ENCODE measurements at places on chromosomes 6 and 20.

- no peak for DNase-seq
Measured at GRCh38 chr20:33372993-33373441, 28.3 kb downstream of the CDK5RAP1 start.

- no peak for DNase-seq
Measured at GRCh38 chr6:5516036-5516435, 254.7 kb downstream of the FARS2 start.

DNA sequence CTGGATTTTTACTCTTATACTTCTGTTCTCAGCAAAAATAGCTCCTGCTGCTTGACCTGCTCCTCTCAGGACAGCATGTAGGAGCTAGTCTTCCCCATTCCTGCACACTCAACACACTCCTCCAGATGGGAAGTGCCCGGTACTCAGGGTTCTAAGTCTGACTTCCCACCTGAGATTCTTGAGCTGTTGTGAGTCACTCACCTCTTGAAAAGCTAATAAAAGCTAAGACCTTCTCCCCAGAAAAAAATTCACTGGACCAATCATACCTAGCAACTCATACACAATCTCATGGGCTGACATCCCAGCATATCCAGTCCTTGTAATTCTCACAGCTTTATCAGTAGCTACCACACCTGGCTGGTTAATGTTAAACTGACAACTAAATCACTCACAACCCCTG lies 53.5 kb downstream of the TRPC4AP start:
- no peak for DNase-seq

- DNase-seq = no peak
Measured at GRCh38 chr20:10922941-10923340, 249.1 kb upstream of the JAG1 start.

DNA sequence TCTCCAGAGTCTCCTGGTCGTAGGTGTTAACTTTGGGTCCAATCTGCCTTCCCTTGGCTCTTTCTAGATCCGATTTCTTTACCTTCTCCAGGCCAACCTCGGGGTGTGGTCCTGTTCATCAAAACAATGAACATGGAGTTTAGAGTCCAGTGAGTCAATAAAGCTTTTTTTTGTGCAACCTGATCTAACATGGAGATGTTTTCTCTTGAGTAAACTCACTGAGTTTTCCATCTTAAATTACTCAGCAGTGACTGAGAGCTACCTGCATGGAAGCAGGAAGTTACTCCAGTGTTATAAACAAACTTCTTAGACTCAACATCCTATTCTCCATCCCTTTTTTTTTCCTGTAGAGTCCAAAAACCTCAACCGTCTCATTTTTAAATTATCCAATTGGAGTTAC lies 14.9 kb upstream of the SLC22A1 start:
- no peak for DNase-seq

- no peak for DNase-seq
Measured at GRCh38 chr6:41190791-41191190, 10.2 kb downstream of the TREML2 start.

- DNase-seq = no peak
Measured at GRCh38 chr20:38534756-38535155, 46.2 kb upstream of the ADIG start.

DNA sequence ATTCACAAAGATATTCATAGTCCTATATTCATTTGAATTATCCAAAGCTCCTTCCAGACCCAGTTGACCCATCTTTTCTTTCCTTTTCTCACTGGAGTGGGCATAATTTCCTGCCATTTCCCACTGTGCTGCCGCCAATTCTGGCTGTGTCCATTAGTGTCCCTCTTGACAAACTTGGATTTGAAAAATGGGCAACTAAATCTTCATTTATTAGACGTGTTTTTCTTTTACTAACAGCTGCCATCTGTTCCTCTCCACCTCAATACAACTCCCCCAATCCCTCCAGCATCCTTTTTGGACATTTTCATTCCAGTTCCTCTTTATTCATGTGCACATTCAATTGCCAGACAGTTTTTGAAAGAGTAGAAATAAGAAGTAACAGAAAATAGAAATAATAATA lies 90.5 kb downstream of the PCSK2 start:
- DNase-seq = no peak

- DNase-seq = no peak
Measured at GRCh38 chr6:87663434-87663833, 38.6 kb downstream of the AKIRIN2 start.

GRCh38 chr6:169990095-169991030 lies 238.9 kb downstream of the ERMARD start:
- DNase-seq = no peak

GRCh38 chr20:3894796-3895195 lies 5.6 kb downstream of the PANK2 start:
- no peak for DNase-seq

DNA sequence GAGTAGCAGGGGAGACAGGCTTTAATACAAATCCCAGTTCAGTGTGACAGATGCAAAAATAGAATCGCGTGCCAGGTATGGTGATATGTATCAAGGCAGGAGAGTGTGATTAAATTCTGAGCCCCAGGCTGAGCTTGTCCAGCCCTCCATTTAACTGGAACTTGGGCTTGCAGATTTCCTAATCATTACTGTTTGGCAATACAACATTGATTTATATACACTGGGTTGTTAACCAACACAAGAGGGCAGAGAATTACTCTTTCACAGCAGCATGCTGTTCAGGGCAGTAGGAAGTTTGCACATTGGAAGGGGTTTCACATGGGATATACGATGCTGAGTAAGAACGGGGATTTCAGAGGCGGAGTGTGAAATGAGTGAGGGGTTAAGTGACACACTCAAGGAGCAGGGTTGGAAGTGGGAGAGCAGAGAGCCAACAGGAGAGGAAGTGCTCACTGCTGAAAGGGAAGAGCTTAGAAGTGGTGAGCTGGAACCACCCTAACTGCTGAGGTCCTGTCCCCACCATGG lies 70.8 kb upstream of the ATXN1 start:
- DNase-seq = no peak

GRCh38 chr6:73481969-73482368 lies 20.4 kb downstream of the MTO1 start:
- no peak for DNase-seq

- no peak for DNase-seq
Measured at GRCh38 chr6:137126875-137127485, 46.5 kb downstream of the IL22RA2 start.

DNA sequence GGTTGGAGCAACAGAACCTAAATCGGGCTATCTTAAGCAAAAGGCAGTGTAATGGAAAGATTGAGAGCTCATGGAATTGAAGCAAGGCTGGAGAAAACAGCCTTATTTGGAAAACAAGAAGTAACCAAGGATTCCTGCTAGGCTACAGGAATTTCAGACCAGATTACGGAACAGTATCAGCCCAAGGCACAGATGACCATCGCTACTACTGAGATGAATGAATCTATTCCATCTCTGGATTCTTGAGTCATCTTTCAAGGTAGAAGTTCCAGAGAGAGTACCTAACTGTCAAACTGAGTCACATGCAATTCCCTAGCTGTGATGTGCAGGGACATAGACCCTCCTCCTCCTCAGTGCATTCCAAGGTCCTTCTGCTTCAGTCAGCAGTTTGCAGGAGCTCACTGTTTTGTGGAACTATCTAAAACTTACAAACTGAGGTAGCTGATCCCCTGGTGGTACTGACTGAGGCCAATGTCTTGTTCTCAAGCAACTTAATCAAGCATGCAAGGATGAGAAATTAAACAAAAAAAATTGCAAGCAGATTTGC lies 62.0 kb upstream of the SMLR1 start:
- no peak for DNase-seq

GRCh38 chr20:329851-330232 lies 4.5 kb downstream of the SOX12 start:
- no peak for DNase-seq

GRCh38 chr6:79913369-79913768 lies 34.0 kb downstream of the ELOVL4 start:
- DNase-seq = no peak

DNA sequence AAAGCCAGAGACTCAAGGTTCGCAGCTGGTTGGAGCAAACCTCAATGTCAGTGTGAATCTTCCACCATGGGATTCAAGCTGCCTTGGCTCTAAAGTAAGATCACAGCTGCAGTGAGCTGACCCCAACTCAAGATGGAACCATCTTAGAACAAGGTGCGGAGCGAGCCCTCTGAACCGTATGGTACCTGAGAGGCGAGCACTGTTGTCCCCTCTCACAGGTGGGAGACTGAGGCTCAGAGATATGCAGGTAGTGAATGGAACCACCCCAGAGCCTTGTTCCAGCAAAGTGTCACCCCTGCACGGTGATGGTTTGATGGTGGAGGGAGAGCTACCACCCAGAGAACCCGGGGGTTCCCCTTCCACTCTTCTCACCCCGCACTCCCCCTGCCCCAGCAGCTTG lies 52.5 kb downstream of the BMP7 start:
- no peak for DNase-seq

DNA sequence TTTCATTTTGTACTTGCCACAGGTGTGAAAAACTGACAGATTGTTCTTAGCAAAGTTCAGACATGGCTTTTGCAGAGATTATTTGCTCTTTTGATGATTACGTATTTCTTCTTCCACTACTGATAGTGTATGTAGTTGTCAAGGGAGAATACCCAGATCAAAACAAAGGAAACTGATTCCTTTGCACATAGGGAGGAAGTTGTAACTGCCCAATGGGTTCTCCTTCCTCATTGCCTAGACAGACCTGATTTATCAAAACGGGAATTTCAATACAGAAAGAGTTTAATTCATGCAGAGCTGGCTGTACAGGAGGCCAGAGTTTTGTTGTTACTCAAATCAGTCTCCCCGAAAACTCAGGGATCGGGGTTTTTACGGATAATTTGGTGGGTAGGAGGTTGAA lies 214.7 kb downstream of the BCAS1 start:
- no peak for DNase-seq

DNA sequence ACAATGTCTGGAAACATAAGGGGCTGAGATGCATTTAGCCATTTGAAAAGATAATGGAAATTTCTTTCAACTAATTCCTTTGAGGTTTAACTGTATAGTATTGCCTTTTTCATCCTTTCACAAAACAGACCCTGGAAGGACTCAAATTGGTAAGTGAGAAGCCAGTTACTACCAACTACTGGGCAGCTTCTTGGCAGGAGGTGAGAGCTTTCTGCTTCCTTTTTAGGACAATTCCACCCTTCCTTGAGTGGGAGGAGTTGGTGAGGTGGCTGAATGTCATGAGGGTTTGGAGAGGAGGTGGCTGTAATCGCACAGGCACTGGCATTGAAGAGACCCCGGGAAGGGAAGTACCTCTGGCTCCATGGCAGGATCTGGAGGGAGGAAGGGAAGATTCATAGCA lies 341.1 kb downstream of the NRN1 start:
- DNase-seq = no peak

DNA sequence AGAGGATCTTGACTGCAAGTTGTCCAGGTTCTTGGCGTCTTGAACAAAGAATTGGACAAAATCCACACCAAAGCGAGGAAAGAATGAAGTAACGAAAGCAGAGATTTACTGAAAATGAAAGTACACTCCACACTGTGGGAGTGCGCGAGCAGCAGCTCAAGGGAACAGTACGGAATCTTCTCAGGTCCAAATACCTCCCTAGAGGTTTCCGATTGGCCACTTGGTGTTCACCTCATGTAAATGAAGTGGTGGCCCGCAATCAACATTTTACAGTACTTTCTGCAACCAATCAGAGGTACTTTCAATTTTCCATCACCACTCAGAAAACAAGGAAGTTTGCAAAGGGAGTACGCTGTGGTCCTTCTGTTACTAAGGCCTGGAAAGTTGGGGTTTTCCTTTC lies 122.4 kb downstream of the PTPRK start:
- DNase-seq = no peak

GRCh38 chr20:51497542-51498467 lies 44.7 kb downstream of the NFATC2 start:
- no peak for DNase-seq

DNA sequence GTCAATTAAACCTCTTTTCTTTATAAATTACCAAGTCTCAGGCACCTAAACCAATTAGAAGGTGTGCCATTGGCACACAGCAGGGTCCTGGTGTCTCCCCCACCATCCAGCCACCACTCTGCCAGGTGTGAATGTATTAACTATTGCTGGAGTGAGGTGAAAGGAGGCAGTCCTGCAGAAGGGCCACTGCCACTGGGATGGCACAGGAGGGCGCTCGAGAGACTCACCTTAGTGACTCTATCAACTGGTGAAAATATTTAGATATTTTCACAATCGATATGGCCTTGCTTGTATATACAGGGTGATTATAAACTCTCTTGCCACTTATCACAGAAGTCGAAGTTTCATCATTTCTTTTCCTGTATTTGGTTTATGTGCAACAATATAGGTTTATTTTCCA lies 145.6 kb upstream of the ESR1 start:
- no peak for DNase-seq

GRCh38 chr20:38043512-38044300 lies 10.2 kb downstream of the RPRD1B start:
- DNase-seq = no peak

DNA sequence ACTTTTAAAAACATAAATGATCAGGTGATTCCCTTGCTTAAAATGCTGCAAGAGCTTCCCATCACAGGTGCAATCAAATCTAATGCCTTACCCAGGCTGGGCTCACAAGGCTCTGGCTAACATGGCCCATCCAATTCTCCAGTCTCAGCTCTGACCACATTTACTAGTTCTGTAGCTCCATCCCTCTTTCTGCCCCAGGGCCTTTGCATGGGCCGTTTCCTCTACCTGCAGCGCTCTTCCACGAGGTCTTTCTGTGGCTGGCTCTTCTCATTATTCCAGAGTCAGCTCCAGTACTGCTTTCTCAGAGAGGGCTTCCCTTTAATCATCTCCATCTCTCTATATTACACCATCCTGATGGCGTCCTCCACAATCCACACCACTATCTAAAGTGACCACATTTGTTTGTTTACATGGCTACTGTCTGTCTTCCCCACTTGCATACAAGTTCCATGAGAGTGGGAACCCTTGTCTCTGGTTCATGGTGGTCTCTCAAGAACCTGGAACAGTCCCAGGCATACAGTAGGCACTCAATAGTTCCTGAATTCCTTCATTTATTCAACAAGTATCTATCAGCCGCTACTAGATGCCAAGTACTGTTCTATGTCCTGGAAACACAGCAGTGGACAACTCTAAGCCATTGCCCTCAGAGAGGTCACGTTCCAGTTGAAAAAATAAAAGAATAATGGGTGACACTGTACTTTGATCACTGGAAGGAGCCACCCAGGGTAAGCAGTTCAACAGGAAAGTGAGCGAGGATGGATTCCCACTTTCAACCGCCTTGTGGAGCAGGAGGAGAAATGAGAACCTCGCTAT lies 12.6 kb downstream of the CYP24A1 start:
- DNase-seq = no peak

DNA sequence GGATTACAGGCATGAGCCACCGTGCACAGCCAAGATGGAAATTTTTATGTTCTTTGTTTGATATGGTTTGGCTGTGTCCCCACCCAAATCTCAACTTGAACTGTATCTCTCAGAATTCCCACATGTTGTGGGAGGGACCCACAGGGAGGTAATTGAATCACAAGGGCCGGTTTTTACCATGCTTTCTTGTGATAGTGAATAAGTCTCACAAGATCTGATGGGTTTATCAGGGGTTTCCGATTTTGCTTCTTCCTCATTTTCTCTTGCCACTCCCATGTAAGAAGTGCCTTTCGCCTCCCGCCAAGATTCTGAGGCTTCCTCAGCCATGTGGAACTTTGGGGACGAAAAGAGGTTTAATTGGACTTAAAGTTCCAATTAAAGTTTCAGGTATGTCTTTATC lies 14.6 kb downstream of the EEF1A1 start:
- no peak for DNase-seq
